ENCODE measurements at places on chromosomes 6 and 20.
A peak's percentile ranks its signal among the peaks of the same experiment; 100 is the strongest.

- DNase-seq, result no peak
Measured at GRCh38 chr20:37335642-37336368, 10.1 kb upstream of the SRC start.

- DNase-seq, result peak; percentile 23
Measured at GRCh38 chr6:44704240-44705150, 317.0 kb downstream of the CDC5L start.

GRCh38 chr6:137647762-137648447, 153.7 kb upstream of the OLIG3 start:
- DNase-seq, result no peak

- no peak for DNase-seq
Measured at GRCh38 chr6:114055763-114056162, 84.8 kb upstream of the HDAC2 start.

- DNase-seq, result no peak
Measured at GRCh38 chr6:43274916-43275597, 23.0 kb upstream of the SLC22A7 start.

GRCh38 chr6:31478186-31478950, 19.6 kb upstream of the MICB start:
- DNase-seq, result no peak

DNA sequence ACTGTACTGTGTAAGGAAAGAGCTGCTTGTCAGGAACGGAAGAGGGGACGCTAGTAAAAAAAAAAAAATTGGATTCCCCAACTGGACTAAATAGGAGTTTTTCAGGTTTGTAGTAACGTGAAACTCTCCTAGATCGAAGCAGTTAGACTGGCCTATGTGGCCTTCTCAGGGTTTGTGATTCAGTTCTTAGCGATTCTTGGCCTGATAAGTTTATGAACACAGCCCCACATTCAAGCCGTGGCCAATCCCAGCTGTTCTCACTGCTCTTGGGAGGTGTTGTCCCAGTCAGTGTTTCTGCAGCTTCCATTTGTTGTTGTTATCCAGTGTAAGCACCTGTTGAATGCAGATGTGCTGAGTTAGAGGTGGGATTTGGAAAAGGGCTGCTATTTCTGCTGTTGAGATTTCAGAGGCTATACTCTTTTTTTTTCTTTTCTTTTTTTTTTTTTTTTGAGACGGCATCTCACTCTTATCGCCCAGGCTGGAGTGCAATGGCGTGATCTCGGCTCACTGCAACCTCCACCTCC, 29.7 kb downstream of the TAF8 start:
- no peak for DNase-seq

- DNase-seq, result no peak
Measured at GRCh38 chr20:36548704-36549627, 7.6 kb downstream of the MYL9 start.

GRCh38 chr6:44152109-44152461, 6.5 kb upstream of the CAPN11 start:
- no peak for DNase-seq

- DNase-seq, result no peak
Measured at GRCh38 chr6:14711056-14711703, 534.7 kb upstream of the JARID2 start.

- no peak for DNase-seq
Measured at GRCh38 chr20:59002874-59003399, 4.1 kb downstream of the CTSZ start.

- DNase-seq, result peak; percentile 44
Measured at GRCh38 chr20:25865715-25866656, 169.3 kb upstream of the ZNF337 start.

DNA sequence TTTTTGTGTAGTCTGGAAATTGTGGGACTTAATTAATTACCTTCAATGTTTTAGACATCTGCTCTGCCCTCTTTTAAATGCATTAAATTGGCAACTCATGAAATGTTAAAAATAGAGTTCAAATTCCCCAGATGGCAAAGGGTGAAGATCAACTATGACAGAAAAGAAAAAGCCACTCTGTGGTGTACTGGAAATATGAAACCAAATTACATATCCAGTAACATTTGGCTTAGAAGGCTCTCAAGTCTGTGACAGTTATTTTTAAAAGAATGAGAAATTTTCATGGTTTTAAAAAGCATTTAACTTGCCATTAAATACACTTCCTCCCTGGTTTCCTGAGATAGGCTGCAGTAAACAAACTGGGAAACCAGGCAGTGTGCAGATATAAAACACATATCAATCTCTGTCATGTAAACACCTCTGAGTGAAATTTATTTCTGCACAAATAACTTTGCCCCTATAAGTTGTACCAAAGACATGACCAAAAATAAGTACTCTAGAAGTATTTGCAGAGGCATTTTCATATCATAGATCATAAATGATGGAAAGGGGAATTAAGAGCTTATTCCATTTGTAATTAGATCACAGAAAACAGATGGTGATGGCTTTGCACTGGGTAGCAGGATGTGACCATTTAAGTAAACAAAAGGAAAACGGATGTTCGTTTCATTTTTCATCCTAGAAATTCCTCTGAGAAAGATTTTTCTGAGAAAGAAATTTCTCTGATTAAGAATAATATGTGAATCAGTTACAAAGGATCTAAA, 360.1 kb downstream of the SAMD5 start:
- DNase-seq, result no peak

- no peak for DNase-seq
Measured at GRCh38 chr20:34715384-34715783, 11.2 kb downstream of the TP53INP2 start.

DNA sequence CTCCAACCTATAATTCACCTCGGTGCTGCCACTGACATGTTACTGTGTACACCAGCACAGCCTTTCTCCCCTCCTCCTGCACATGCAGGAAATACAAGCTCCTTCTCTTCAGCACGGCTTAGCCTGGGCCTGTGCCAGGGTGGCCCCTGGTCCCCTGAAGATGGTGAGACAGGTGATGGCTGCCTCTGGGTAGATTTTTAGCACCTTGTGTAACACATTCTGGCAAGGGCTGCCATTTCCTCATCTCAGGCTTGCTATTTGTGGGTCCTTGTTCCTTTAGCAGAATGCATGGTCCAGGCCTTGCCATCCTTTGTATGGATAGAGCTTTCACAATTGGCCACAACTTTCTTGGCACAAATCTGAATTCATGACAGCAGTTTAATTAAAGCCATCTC, 151.3 kb downstream of the CDC5L start:
- DNase-seq, result no peak

DNA sequence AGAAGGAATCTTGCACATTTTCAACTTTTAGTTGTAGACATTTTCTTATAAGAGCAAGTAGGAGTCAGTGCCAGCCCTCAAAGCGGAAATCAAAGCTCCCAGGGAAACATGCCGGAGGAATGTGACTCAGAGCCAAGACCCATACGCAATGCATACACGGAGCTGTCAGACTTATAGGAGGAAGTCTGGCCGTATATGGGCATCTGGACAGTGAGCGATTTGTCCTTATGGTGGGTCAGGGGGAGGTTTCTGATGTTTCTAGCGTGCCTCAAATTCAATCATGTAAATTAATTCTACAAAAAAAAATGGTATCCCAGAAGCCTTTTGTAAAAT, 3.6 kb upstream of the CCN2 start:
- no peak for DNase-seq

DNA sequence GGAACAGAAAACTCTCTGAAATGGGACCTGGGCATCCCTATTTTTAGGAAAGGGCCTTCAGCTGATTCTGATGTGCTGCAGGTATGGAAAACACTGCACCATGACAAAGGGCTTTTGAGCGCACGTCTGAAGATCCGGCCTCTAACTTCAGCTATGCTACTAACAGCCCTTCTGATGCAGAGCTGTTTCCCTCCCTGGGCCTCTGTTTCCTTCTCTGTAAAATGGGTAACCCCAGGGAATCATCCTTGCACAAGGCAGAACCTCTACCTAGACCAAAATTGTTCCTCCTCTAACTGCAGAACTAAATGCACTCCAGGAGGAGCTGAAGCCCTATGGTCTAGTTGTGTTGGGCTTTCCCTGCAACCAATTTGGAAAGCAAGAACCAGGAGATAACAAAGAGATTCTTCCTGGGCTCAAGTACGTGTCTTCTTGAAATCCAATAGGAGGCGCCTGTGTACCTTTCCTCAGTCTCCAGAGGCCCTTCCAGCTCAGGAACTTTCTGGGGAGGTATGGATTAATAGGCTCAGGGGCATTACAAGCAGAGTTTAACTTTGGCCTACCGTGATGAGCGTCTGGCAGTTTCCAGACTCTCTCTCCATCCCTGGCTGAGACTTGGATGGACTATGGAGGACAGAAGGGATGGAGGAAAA, 5.9 kb downstream of the GPX5 start:
- DNase-seq, result no peak

GRCh38 chr6:1547785-1548184, 61.9 kb upstream of the FOXC1 start:
- no peak for DNase-seq

- peak; percentile 58 for DNase-seq
Measured at GRCh38 chr6:90078513-90079289, 184.4 kb downstream of the GJA10 start.

- no peak for DNase-seq
Measured at GRCh38 chr6:117540670-117541069, 58.2 kb downstream of the DCBLD1 start.

GRCh38 chr20:17809362-17810061, 109.7 kb downstream of the BANF2 start:
- no peak for DNase-seq

- no peak for DNase-seq
Measured at GRCh38 chr6:153568628-153569027, 437.5 kb upstream of the RGS17 start.

DNA sequence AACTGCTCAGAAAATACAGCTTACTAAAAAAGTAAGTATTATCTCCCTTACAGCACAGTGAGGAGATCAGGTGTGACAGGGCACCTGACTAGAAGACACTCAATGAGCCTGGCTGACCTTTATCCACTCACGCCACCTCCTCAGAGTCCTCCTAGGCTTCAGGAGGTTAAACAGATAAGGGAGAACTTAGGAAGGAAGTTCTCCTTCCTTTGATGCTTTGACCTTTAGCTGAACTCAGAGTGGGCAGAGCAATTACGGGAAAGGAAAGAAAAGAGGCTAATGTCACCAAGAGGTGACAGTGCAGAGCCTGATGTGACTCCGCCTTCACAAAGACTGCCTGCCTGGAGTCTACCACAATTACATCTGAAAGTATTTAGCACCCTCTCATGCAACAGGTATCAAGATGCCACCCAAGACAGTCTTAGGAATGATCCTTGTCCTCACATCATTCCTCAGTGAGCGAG, 36.7 kb downstream of the MAN1A1 start:
- no peak for DNase-seq

- DNase-seq, result no peak
Measured at GRCh38 chr20:25280574-25281535, 33.0 kb downstream of the PYGB start.

- no peak for DNase-seq
Measured at GRCh38 chr6:18362058-18362561, 25.0 kb upstream of the RNF144B start.

- no peak for DNase-seq
Measured at GRCh38 chr6:114080891-114081510, 110.1 kb upstream of the HDAC2 start.

- DNase-seq, result no peak
Measured at GRCh38 chr6:156848123-156848522, 70.9 kb downstream of the ARID1B start.

GRCh38 chr20:7366189-7366588, 574.1 kb downstream of the HAO1 start:
- DNase-seq, result no peak

DNA sequence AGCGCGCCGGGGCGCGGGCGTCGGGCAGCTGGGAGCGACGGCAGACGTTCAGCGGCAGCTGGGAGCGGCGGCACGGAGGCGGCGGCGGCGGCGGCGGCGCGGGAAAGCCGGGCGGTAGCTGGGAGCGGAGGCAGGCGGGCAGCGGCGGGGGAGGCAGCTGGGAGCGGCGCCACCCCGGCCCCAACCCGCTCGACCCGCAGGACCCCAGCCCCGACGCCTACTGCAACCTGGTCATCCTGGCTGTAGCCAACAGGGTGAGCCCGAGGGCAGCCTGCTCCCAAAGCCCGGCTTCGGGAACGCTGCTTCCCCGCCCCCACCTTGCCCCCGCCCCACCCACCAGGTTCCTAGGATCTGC, 8.9 kb downstream of the CCM2L start:
- DNase-seq, result no peak

DNA sequence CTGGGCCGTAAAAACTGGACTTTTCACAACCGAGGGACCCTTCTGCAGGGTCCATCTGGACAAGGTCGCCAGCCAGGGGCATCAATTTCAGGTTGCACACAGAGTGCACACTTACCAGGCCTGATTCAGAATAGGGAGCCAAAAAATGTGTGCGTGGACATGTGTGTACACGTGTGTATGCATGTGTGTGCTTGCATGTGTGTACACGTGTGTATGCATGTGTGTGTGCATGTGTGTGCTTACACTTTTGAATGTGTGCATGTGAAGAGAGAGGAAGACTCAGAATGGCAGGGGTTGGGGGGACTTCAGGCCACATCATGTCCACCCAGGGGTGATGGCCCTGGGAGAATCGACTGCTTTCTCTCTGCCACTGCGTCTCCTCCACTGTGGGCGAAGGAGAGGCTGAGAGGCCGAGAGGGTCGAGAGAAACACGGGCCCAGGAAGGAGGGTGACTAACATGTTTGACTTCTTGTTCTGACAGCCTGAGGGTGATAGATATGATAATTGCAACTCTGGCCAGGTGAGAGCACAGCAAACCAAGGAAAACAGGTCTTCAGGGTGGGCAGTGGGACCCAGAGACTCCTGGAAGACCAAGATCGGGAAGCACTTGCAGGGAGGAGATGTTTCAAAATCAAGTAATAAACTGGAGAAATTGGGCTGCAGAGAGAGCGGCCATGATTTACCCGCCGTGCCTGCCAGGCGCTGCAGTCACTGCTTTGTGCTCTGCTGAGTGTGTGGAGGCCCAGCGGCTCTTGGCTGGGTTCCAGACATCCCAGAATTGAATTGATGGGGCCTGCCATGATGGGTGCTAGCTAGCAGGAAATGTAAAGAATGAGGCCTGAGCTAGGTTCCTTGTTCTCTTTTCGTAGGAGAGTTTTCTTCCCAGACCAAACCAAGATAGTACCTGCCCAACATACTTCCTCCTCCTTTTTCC, 310.8 kb downstream of the QKI start:
- no peak for DNase-seq

DNA sequence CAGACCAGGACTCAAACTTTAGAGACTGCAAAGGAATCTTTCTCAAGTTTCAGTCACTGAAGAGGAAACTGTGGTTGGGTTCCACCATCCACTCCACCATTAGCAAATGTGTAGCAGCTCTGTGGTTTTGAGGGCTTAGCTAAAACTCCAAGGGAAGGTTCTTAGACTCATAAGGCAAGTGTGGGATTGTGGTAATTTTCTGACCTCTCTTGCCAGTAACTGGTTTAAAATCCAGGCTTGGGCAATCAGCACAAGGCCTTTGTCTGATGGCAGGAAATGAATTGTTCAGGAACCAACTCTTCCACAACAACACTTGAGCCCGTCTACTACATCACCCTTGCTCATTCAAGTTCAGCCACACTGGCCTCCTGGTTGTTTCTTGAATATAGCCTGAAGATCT, 68.6 kb upstream of the FBXL4 start:
- no peak for DNase-seq

- DNase-seq, result peak; percentile 54
Measured at GRCh38 chr6:144334150-144334708, 49.1 kb downstream of the UTRN start.

- DNase-seq, result no peak
Measured at GRCh38 chr6:139944976-139945375, 570.5 kb upstream of the CITED2 start.
